ENCODE measurements at places on chromosomes 12 and 14.

DNA sequence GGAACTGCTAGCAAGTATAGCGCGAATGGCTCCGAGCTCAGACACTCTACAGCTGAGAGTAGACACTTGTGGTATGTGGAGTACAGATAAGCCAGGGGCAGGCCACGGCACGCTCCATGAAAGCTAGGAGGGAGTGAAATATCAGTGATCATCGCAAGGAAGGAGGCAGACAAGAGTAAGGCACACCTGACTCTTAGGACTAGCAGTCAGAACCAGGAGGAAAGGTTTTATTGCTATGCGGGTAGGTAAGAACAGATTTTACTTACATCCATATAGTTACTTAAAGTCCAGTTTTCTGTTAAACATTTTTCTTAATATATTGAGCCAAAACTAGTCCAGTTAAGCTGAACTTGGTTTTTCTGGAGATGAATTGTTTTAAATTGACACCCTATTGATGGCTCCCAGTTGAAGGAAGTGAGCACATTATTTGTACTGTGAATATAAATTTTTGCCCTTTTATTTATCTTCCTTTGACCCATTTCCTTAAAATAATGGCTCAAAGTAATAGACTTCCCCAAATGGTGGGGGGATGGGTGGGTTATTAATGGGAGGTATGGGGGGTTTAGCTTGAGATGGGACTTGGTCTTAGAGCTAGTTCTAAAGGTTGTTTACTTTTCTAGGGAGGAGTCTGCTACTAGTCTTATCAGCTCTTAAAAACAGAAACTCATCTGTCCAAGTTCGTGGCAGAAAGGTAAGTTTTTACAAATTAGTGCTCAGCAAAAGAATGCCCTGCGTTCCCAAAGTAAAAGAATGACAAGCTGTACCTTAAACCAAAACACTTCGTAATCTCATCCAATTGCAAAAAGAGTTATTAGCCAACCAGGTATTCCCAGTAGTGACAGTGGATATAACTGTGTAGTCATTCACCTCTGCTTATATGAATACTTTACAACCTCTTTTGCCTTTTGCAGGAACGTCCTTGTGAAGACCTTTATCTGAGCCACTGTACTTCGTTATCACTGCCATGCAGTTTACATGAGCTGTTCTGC lies 5.8 kb downstream of the HNRNPA1 start:
- no peak for DNase-seq

- DNase-seq, result no peak
These were observed 194.7 kb downstream of the BCL11B start for GRCh38 chr14:99077076-99077843.

- no peak for DNase-seq
These were observed 14.4 kb downstream of the CLSTN3 start for GRCh38 chr12:7144414-7145120.

- DNase-seq, result no peak
These were observed 17.3 kb downstream of the BAZ1A start for GRCh38 chr14:34857689-34858449.

DNA sequence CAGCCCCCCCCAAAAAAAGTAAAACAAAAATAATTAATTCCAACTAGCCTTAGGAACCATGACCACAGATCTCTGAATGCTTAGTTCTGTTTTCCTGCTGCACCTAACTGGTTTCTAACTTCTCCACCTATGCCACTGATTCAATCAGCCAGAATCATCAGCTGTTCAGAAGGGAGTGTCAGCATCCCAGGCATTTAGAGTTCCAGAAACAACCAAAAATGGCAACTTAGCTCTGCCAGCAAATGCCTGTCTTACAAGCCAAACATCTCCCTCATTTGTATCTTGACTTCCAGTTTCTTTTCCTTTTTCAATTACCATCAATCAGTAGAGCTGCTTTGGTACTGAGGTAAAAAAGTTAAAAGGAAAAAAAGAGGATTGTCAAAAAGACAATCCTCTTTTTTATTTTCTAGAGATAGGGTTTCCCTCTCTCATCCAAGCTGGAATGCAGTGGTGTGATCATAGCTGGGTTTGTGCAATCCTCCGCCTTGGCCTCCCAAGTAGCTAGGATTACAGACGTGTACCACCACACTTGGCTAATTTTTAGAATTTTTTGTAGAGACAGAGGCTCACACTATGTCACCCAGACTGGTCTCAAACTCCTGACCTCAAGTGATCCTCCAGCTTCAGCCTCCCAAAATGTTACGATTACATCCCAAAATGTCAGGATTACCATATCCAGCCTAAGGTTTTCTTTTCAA lies 45.2 kb upstream of the ISM2 start:
- DNase-seq, result no peak

GRCh38 chr12:132481771-132482745 lies 7.9 kb upstream of the FBRSL1 start:
- DNase-seq, result no peak

GRCh38 chr12:70332236-70332635 lies 33.9 kb upstream of the KCNMB4 start:
- DNase-seq, result no peak

- DNase-seq, result no peak
These were observed 12.3 kb downstream of the SIX1 start for GRCh38 chr14:60636879-60637478.

DNA sequence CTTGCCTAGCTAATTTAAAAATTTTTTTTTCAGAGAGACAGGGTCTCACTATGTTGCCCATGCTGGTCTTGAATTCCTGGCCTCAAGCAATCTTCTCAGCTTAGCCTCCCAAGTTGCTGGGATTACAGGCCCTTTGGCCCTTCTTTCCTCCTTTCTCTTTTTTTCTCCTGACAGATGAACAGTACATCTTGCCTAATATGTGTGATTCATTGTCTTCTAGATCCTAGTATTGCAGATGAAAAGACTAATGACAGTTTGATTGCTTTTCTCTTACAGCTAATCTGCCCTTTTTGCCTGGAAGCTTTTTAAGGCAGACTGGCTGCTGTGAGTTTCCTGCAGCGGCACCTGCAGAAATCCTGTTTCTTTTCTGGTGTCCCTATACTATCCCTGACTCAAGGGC lies 12.0 kb downstream of the DEPDC4 start:
- no peak for DNase-seq

- no peak for DNase-seq
These were observed 28.2 kb downstream of the GLRX5 start for GRCh38 chr14:95562892-95563685.

DNA sequence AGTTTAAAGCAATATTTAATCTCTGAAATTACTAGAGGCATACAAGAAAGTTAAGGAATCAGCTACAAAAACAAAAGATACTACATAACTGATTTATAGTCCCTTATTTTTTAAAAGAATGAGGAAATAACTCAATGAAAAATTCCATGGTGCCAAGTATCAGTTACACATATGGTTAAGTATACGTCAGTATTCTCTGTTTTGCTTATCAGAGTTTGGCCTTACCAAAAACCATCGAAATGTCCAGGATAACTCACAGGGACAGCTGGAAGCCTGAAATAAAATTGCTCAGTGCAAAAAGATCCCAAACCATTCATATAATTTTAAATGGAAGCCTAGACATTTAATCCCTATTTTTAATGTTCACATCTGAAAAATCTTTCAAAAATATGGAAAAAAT lies 3.6 kb downstream of the CFL2 start:
- no peak for DNase-seq

DNA sequence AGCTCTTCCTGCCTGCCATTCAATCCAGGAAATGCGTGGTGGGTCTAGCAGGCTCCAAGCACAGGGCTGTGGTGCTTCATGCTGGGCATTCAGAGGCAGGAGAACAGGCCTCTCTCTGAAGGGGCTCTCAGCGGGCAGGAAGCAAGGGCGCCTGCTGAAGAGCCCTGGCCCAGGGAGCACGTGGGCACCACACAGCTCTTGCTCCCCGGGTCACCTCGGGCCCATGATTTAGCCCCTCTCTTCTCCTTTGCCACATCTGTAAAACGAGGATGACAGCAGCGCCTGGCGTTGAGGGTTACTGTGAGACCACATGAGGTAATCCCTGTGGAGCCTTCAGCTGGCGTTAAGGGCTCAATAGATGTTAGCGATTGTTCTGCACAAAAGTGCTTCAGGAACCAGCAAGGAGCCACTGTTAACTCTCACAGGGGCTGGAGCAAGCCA lies 37.6 kb upstream of the SPTLC2 start:
- DNase-seq, result no peak

- no peak for DNase-seq
These were observed 14.2 kb downstream of the HEBP1 start for GRCh38 chr12:12985817-12986408.

DNA sequence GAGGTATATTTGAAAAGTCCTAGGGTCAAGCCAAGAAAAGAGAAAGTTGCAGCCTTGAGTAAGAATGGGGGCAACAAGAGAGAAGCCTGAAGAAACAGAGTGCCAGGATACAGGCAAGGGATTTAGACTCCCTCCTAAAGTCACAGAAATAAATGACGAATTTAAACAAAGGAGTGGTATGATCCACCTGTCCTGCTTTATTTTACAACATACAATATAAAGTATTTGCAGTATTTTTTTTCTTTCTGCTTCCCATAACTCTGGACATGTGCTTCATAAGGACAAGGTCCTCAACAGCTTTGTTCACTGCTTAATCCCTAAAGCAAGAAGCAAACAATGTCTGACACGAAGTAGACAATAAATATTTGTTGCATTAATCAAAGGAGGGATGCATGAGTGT lies 57.4 kb downstream of the IFNG start:
- DNase-seq, result no peak

DNA sequence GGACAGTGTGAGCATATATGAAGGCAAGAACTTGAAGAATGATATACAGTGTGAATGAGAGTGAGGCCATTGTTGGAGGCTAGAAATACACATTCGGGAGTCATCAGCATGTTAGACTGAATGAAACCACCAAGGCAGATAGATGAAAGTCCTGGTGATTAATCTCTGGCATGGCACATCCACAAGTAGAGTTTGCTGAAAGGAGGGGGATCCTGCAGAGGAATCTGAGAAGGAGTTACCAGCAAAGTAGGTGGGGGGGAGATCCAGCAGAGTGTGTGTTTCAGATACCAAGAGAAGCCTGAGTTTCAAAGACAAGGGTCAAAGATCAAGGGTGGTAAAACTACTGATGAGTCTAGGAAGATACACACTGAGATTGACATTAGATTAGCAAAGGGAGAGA lies 426.7 kb upstream of the DCN start:
- DNase-seq, result no peak

Data from Ammon's horn (tissue), 1 donor.